ELR (cell line): ENCODE measurements at places on chromosomes 2 and 18.
A peak's percentile ranks its signal among the peaks of the same experiment; 100 is the strongest.

DNA sequence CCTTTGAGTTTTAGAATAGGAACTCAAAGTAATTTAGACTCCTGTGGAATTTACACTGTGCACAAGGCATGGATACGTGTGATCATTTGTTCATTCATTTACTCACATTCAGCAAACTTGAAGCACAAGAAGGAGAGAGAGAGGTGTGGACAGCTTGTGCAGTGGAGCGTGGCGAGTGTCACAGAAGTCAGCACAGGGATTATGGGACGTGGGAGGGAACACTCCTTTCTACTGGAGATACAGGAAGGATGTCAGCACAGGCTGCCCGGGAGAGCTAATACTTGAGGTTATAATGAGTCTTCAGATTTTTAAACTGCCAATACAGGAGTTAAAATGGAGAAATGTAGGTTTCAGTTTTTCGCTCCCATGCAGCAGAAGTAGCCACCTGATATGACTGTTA is 7.0 kb downstream of the FAM228A start:
- DNase-seq: no peak

- peak; percentile 98 for DNase-seq
These were observed 42.6 kb upstream of the RAPGEF4 start for GRCh38 chr2:172693037-172693436.

- DNase-seq: no peak
These were observed 24.9 kb downstream of the ASAP2 start for GRCh38 chr2:9231291-9232165.

DNA sequence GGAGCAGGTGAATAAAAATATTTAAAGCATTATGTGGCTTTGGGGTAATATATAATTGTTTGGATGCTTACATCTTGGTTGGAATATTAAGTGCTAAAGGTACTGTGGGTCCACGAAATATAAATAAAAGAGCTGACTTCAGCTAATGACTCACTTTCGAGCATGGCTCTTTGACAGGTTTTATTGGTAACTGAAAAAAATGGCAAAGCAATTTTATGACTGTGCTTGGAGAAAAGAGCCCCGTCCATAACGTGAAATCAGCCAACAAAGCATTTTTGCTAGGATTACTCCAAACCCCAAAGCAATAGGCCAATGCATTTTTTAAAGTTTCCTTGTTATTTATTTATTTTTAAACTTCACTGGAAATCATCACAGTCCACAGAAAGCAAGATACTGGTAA is 397.2 kb upstream of the CDH19 start:
- DNase-seq: peak; percentile 23

GRCh38 chr18:69854455-69854854 is 93.2 kb downstream of the CD226 start:
- no peak for DNase-seq

- no peak for DNase-seq
These were observed 10.1 kb downstream of the DCTN1 start for GRCh38 chr2:74369976-74370375.

DNA sequence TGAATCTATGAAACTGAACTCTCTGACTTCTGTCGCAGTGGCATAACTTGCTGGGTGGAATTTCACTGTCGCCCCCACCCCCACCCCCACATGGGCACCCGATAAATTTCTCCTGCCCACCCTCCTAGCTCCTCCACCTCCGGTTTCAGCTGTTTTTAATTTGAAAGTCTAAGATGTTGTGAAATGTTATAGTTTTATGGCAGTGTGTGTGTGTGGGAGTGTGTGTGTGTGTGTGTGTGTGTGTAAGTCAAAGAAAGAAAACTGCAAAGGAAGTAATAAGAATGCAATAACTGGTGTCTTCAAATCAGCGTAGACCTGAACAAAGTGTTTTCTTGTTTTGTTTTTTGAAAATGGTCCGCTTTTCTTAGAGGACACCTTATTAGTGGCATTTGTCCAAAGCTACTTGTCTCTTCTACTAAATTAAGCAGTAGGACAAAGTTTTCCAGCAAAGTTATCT is 388 bp downstream of the DTNA start:
- no peak for DNase-seq
